CD4-positive, alpha-beta T cell (primary cell): ENCODE measurements at places on chromosomes 7 and 10. TPM values are rescaled to one million over a fixed set of nuclear protein-coding genes. Genes with fewer than 3 reads are reported as not detected.

Gene LIPK
- total RNA-seq, result not detected

Gene TACR2
- total RNA-seq, result not detected

Gene PIK3AP1
- total RNA-seq, result 0.58 TPM

- H3K4me1 ChIP-seq, result peaks cover 53% of the 10 kb centered on the region
- H3K4me3 ChIP-seq, result peak overlapping the region; percentile 55
- no peak for DNase-seq
- H3K27ac ChIP-seq, result no peak overlapping the region
- no peaks in the 10 kb centered on the region for H3K36me3 ChIP-seq
Observed at GRCh38 chr10:75400771-75401568, 594 bp downstream of the ZNF503 start.

- no peak for DNase-seq
- H3K27ac ChIP-seq, result no peak overlapping the region
- H3K4me3 ChIP-seq, result no peak overlapping the region
- no peaks in the 10 kb centered on the region for H3K36me3 ChIP-seq
- H3K27me3 ChIP-seq, result no peaks in the 10 kb centered on the region
Observed at GRCh38 chr10:116099023-116099420, 174.0 kb downstream of the GFRA1 start.

DNA sequence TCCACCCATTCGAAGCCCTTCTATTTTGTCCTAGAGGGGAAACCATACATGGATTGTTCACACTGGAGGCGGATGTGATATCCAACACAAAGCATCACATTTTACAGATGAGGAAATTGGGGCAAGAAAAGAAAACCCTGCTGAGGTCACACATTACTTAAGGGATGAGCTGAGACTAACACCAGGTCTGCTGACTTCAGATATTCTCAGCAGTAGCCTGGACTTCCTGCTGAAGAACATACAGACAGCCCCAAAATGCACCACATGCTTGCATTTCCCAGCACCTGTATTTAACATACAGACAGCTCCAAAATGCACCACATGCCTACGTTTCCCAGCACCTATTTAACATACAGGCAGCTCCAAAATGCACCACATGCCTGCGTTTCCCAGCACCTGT is 11.2 kb downstream of the GIMAP5 start:
- peaks cover 20% of the 10 kb centered on the region for H3K36me3 ChIP-seq
- H3K27me3 ChIP-seq, result no peaks in the 10 kb centered on the region
- peak overlapping the region; percentile 65 for H3K27ac ChIP-seq
- peak overlapping the region; percentile 31 for H3K4me3 ChIP-seq
- peaks cover 93% of the 10 kb centered on the region for H3K4me1 ChIP-seq
- DNase-seq, result no peak

DNA sequence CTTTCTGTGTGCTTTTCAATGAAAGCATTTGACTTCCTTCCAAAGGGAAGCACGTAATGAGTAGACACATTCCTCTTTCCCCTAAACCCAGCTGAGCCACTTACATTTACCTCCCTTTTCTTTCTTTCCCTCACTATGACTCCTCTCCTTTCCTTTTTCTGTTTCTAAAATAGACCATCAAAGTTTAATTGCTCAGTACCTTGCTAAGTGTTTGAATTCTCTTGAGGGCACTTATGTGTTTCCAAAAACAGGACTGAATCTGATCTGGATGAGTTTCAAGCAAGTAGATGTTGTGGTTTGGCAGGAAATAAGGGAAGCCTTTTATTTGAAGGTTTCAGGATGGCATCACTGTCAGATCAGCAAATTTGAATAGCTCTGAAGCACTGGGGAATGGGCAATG is 396.2 kb downstream of the REEP3 start:
- H3K27me3 ChIP-seq, result no peaks in the 10 kb centered on the region
- H3K4me1 ChIP-seq, result no peaks in the 10 kb centered on the region
- DNase-seq, result no peak
- H3K36me3 ChIP-seq, result no peaks in the 10 kb centered on the region
- no peak overlapping the region for H3K27ac ChIP-seq
- no peak overlapping the region for H3K4me3 ChIP-seq

DNA sequence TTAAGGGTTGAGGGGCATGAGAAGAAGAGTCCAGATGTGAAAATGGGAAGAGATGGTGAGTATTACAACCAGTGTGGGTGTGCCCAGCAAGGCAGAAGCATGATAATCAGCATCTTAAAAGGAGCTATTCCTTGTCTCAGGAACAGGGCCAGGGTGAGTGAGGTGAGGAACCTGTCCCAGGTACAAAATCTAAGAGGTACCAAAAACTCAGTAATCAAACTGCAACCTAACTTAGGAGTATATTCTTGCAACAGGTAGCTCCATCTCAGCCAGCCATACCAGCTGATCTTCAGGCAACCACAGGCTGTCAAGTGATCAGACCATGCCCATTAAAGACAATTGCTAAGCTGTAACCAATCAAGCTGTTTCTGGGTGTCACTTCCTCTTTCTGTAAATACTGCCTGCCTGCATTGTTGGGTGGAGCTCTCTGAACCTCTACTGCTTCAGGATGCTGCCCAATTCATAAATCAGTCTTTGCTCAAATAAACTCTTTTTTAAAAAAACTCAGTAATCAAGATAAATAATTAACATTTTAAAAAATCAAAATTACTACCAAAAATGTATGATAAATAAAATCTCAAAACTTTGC is 7.4 kb downstream of the KEL start:
- DNase-seq, result no peak
- H3K4me3 ChIP-seq, result no peak overlapping the region
- H3K36me3 ChIP-seq, result no peaks in the 10 kb centered on the region

- H3K4me3 ChIP-seq, result no peak overlapping the region
- peaks cover 5% of the 10 kb centered on the region for H3K4me1 ChIP-seq
- H3K36me3 ChIP-seq, result peaks cover 21% of the 10 kb centered on the region
- H3K27me3 ChIP-seq, result no peaks in the 10 kb centered on the region
- H3K27ac ChIP-seq, result no peak overlapping the region
Observed at GRCh38 chr10:128087884-128088709, 38.1 kb downstream of the MKI67 start.

DNA sequence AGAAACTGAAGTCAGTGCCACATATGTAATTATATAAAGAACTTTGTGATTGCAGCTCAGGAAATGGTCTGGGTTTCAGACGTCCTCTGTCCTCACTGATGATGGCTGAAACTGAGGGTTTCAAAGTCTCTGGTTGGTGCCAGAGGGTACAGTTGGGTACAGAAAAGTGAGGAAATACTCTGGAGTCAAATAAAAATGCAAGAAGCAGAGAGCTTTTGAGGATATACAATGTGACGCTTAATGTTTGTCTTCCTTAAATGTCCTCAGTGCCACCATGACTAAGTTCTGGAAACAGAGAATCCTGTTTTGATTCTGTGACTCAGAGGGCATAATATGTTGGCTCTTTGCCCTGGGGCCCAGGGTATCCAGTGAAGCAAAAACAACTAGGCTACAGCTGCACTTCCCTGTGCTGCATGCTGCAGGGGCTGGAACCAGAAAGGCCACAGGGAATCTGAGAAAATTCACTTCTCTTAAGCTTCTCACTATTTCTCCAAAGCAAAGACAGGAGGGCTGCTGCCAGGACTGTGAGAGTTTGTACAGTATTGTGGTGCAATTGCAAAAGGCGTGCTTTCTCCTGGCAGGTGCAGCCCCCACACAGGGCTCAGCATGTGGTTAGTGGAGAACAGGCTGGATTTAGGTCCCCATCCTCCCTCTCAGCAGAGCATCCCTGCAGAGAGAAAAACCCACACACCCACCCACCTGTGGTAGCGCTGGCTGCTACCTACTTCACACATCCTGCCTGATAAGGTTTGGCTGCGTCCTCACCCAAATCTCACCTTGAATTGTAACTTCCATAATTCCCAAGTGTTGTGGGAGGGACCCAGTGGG is 169.5 kb upstream of the SVIL start:
- no peak for DNase-seq
- no peaks in the 10 kb centered on the region for H3K36me3 ChIP-seq
- H3K4me1 ChIP-seq, result no peaks in the 10 kb centered on the region

- H3K27me3 ChIP-seq, result peaks cover 7% of the 10 kb centered on the region
- no peak overlapping the region for H3K27ac ChIP-seq
- H3K36me3 ChIP-seq, result no peaks in the 10 kb centered on the region
- no peak for DNase-seq
Observed at GRCh38 chr10:22427890-22428571, 82.7 kb downstream of the SPAG6 start.

- H3K4me1 ChIP-seq, result no peaks in the 10 kb centered on the region
- no peak for DNase-seq
- no peak overlapping the region for H3K4me3 ChIP-seq
- H3K36me3 ChIP-seq, result no peaks in the 10 kb centered on the region
- H3K27me3 ChIP-seq, result no peaks in the 10 kb centered on the region
- no peak overlapping the region for H3K27ac ChIP-seq
Observed at GRCh38 chr7:140418653-140419052, 14.8 kb downstream of the RAB19 start.

GRCh38 chr10:56662765-56663447 is 301.8 kb upstream of the ZWINT start:
- H3K27ac ChIP-seq, result no peak overlapping the region
- no peak for DNase-seq
- H3K36me3 ChIP-seq, result no peaks in the 10 kb centered on the region
- no peaks in the 10 kb centered on the region for H3K27me3 ChIP-seq
- H3K4me1 ChIP-seq, result no peaks in the 10 kb centered on the region
- H3K4me3 ChIP-seq, result no peak overlapping the region

GRCh38 chr7:3267966-3268690 is 32.9 kb upstream of the SDK1 start:
- no peaks in the 10 kb centered on the region for H3K4me1 ChIP-seq
- no peak overlapping the region for H3K4me3 ChIP-seq
- H3K36me3 ChIP-seq, result no peaks in the 10 kb centered on the region
- no peaks in the 10 kb centered on the region for H3K27me3 ChIP-seq
- no peak overlapping the region for H3K27ac ChIP-seq

GRCh38 chr7:140534743-140535142 is 55.4 kb upstream of the MKRN1 start:
- no peaks in the 10 kb centered on the region for H3K4me1 ChIP-seq
- no peaks in the 10 kb centered on the region for H3K27me3 ChIP-seq
- no peak for DNase-seq
- no peaks in the 10 kb centered on the region for H3K36me3 ChIP-seq
- H3K4me3 ChIP-seq, result no peak overlapping the region
- no peak overlapping the region for H3K27ac ChIP-seq

DNA sequence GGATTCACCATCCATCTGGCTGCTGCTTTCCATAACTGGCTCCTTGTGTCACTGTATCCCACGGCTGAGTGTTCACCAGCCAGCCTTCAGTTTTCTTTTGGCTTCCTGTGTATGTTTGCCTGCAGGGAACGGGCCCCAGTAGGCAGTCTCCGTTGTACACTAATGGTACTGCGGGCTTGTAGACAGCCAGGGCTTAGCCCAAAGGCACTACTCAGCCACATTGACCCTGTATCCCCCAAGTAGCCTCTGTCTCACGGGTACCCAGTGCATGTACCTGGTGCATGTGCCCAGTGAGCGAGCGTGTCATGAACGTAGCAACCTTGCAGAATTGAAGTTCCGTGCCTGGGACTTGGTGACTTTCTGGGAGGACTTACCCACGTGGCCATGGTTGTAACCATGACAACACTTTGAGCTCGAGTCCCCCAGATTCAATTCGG is 6.1 kb downstream of the PFKFB3 start:
- peaks cover 15% of the 10 kb centered on the region for H3K36me3 ChIP-seq
- H3K27ac ChIP-seq, result no peak overlapping the region
- no peak overlapping the region for H3K4me3 ChIP-seq
- peaks cover 23% of the 10 kb centered on the region for H3K4me1 ChIP-seq
- H3K27me3 ChIP-seq, result no peaks in the 10 kb centered on the region

DNA sequence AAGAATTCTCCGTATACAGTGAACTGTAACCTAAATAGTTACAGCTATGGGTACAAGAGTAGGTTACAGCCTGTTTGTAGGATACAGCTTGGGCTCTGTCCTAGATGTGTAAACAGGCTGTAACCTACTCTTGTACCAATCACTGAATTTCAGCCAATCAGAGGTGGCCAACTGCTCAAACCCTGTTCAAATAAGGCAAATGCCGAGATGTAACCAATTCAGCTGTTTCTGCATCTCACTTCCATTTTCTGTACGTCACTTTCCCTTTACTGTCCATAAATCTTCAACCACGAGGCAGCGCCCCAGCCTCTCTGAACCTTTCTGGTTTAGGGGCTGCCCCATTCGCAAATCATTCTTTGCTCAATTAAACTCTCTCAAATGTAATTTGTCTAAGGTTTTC is 8.3 kb upstream of the MMP21 start:
- no peak for DNase-seq
- peaks cover 19% of the 10 kb centered on the region for H3K4me1 ChIP-seq
- H3K36me3 ChIP-seq, result no peaks in the 10 kb centered on the region
- H3K27me3 ChIP-seq, result no peaks in the 10 kb centered on the region
- H3K27ac ChIP-seq, result no peak overlapping the region
- no peak overlapping the region for H3K4me3 ChIP-seq

DNA sequence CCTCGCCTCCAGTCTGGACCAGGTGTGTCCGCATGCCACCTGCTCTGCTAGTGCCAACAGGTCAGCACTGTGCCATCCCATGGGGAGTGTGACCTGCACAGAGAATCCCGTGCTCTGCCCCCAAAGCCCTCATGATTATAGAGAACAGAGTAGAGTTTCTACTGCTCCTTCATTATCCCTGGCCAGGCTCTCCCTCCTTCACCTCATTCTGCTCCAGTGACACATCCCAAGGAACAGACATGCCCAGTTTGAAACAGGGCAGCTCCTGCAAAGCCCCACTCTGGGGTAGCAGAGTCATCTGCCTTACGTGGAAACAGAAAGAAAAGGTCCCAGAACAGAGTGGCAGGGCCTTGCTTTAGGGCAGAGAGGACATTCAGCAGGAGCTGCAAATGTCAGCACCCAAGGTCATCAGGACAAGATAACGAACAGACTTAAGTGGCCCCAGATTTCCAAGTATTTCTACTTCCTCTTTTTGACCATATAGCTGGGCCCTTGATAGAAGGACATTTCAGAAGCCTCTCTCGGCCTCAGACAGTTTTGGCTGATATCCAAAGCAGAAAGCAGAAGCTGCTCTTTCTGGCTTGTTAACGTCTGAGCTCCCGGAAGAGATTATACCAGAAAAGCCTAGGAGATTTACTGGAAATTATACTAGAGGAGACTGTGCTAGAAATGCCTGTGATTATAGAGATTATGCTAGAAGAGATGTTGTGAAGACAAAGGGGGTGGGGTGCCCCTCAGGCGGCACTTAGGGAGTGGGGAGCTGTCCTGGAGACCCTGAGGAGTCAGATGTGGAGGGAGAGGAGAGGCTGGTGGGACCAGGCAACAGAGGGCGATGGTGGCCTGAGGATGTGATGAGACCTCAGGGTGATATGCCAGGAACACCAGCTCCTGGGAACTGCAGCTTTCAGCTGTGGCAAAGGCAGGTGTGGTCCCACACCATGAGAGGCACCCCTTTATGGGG is 12.6 kb downstream of the TMEM176B start:
- no peaks in the 10 kb centered on the region for H3K4me1 ChIP-seq
- no peak overlapping the region for H3K4me3 ChIP-seq
- H3K27ac ChIP-seq, result no peak overlapping the region
- no peak for DNase-seq
- peaks cover 3% of the 10 kb centered on the region for H3K27me3 ChIP-seq
- H3K36me3 ChIP-seq, result no peaks in the 10 kb centered on the region

GRCh38 chr10:6128591-6129251 is 39.9 kb downstream of the RBM17 start:
- H3K4me3 ChIP-seq, result no peak overlapping the region
- DNase-seq, result no peak
- no peaks in the 10 kb centered on the region for H3K27me3 ChIP-seq
- H3K4me1 ChIP-seq, result peaks cover 31% of the 10 kb centered on the region

GRCh38 chr10:124142960-124143359 is 49.6 kb upstream of the CHST15 start:
- no peaks in the 10 kb centered on the region for H3K4me1 ChIP-seq
- H3K4me3 ChIP-seq, result no peak overlapping the region
- no peaks in the 10 kb centered on the region for H3K27me3 ChIP-seq
- H3K27ac ChIP-seq, result no peak overlapping the region
